ENCODE measurements at places on chromosomes 4 and X.

DNA sequence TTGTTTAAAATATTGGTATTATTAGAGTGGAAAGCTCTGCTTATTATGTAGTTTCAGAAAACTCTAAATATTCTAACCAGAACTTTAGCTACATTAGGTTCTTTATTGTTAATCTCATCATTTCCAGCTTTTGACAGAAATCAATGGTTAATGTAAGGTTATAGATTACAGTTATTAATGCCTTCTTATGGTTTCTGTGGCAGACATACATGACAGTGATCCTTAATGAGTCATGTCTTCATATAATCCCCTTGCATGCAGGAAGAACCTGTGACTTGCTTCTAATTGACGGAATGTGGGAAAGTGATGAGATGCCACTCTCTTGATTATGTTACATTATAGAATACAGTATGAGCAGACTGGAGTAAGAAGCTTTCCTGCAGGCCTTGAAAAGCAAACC lies 23.5 kb downstream of the KLHL8 start:
- DNase-seq = no peak

DNA sequence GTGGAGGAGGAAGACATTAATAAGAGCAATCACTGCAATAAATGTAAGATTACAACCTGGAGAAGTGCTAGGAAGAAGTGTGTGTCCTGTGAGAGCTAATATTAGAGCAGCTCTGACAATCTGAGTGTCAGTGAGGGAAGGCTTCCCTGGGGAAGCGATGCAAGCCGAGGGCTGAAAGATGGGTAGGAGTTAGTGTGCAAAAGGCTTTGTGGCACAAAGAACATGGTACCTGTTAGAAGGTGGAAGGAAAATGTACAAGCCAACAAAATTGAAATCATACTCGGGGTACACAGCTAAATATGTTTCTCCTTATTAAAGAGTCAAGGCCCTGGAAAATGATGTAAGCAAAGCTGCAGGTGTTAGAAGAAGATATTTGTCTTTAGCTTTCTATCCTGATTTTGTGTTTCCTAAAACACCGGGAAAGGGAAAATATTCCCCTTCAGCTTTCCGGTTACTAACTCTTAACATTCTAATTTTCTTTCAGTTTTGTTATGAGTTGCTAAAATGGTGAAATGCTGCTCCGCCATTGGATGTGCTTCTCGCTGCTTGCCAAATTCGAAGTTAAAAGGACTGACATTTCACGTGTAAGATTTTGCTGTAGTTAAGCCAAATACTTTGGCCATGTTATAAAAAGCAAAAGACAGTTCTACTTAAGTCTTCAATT lies 808 bp downstream of the THAP6 start:
- DNase-seq = no peak

- DNase-seq = no peak
Observed at GRCh38 chr4:102678107-102678506, 82.7 kb downstream of the MANBA start.

- DNase-seq = peak; percentile 20
Observed at GRCh38 chr4:141636771-141637460, 533 bp downstream of the IL15 start.

DNA sequence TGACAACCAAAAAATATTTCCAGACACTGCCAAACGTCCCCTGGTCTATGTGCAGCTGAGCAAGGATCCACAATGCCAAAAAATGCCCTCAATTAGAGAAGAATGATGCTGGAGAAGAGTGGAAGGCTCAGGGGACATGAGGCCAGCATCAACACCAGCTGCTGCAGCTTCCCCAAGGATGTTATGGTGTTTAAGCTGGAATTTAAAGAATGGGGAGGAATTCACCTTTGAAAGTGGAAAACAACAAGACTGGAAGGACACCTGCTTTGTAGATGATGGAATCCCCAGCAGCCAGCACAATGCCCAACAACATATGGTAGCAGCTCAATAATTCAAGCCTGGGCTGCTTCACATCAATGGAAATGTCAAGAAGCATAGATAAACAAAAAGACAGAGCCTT lies 20.3 kb upstream of the SMPX start:
- no peak for DNase-seq

GRCh38 chr4:22670956-22671355 lies 21.8 kb upstream of the GBA3 start:
- no peak for DNase-seq

All from stimulated activated CD4-positive, alpha-beta T cell treated with anti-CD3 and anti-CD28 coated beads, Interleukin-4, amount 100 ng/mL, for 1 hour (primary cell).